Heart left ventricle (tissue), 16 donors: ENCODE measurements at places on chromosomes 7 and 10.

- DNase-seq = no peak
These were observed 175.9 kb downstream of the ZMYND11 start for GRCh38 chr10:310976-311639.

DNA sequence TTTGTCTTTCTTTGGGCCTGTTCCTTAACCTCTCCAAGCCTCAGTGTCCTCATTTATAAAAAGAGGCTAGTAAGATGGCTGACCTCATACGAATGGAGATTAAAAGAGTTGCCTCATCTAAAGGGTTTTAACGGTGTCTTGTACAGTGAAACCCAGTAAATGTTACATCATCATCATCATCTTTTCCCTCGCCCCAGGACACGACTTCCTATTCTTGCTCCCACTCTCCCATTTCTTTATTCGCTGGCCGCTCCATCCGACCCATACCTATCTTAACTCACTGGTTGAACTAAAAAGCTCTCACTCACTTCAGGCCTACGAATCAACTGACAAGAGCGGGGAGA, 554 bp downstream of the FRA10AC1 start:
- no peak for DNase-seq

GRCh38 chr10:52650873-52651272, 121.7 kb downstream of the MBL2 start:
- DNase-seq = no peak

DNA sequence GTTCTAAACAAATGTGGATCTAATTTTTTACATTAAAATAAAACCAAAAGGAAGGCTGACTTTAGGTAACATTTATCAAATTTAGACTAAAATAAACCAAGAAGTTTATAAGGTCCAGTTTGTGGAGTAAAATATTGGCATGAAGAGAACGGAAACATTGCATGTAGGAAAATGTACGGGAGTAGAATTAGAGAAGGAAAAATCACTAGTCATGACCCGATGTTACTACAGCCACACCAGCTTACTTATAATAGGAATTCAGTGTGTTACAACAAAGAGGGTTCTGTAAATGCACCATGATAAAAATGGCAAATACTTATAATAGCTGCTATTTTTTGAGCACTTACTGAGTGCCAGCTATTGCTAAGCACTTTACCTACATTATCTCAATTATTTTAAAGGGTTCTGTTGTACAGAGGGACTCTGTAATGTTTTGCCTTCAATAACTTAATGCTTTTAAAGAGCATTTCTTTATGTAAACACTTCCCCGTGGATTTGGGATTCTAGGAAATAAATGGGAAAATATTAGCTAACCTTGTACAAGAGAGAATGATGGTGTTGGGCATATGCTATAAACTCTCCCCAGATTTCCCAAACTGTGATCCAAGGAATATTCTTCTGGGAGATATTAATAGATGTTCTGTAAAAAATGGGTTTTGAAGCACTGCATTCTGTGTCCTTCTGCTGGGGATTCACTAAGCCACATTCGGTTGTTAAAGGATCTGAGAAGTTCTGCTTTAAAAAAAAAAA, 296.7 kb downstream of the BBS9 start:
- DNase-seq = no peak

DNA sequence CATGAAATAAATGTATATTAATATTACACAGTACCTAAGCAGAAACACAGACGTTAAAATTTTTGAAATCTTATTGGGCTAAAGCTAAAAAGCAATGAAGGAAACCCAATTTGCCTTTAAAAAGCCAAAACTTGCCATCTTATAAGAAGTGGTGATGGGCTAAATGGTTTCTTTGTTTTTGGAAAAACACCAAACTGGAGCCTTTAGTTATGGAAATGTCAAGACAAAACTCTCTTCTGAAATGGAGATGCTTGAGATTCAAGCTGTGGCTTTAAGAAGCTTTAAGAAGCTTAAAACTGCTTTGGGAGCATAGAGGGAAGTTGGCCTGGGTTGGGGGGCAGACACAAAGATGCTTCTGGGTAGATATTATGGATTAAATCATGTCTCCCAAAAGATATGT, 277.0 kb downstream of the GFRA1 start:
- no peak for DNase-seq

GRCh38 chr7:78164459-78164858, 365.9 kb downstream of the PHTF2 start:
- DNase-seq = no peak

- no peak for DNase-seq
These were observed 23.8 kb upstream of the GLCCI1 start for GRCh38 chr7:7944619-7945282.

DNA sequence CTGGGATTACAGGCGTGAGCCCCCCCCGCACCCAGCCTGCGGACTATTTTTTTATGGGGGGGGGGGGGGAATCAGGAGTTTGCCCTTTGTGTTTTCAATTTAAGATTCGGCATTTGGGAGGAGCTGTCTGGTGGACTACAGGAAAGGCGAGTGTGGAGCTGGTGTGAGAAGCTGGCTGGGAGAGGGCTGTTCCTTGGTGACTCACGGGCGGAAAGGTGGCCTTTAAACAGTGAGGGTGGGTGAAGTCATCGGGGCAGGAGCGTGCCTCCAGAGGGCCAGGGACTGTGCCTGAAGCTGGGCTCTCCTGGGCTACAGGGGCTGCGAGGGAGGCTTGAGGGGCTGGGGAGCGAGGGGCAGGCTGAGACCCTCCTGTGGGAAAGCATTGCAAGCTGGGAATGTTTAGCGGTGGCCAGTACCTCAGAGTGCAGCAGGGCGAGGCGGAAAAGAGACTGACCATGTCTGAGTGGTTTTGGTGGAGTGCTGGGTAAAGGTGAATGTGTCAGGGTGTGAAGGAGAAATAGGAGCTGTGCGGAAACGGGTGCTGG, 39.7 kb upstream of the ZNF32 start:
- DNase-seq = peak; percentile 16

GRCh38 chr7:42831718-42832522, 80.0 kb downstream of the C7orf25 start:
- peak; percentile 39 for DNase-seq

DNA sequence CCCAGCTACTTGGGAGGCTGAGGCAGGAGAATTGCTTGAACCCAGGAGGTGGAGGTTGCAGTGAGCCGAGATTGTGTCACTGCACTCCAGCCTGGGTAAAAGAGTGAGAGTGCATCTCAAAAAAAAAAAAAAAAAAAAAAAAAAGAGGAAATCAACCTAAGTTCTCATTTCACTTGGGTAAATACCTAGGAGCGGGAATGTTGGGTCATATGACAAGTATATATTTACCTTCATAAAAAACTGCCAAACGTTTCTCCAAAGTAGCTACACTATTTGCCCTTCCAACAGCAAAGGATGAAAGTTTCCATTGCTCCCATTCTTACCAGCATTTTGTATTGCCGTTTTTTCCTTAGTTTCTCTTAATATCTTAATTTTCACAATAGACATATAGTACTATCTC, 9.8 kb downstream of the P4HA1 start:
- no peak for DNase-seq

- no peak for DNase-seq
These were observed 22.2 kb downstream of the MRC1 start for GRCh38 chr10:17831341-17831740.

DNA sequence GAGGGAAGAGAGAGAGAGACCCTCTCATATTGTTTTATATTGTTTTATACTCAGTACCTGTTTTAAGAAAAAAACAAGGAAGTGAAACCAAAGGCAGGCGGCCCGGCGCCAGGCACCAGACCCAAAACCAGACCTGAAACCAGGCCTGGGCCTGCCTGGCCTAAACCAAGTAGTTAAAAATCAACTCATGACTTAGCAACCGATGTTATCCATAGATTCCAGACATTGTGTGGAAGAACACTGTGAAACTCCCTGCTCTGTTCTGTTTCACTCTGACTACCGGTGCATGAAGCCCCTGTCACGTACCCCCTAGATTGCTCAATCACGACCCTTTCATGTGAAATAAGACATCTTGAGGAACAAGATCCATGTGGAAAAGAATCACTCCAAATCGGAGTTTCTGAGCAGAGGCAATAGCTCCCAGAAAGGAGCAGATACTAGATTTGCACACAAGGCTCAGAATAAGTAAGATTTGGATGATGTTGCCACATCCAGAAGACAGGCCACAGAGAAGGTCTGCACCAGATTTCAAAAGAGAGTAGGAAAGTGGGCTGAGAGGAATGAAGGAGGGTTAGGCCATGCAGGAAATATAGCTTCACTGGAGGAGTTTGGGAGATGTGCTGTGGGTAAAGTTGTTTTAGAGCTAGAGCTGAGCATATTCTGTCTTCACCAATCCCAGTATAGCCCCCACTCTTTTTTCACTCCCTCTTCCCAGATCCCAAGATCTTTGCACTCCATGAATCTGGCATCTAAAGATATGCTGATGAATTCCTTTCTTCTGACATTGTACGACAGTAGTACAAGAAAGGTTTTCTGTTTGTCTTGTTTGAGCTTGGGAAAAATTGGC, 8.8 kb upstream of the ZNF248 start:
- no peak for DNase-seq

- no peak for DNase-seq
These were observed 519.6 kb downstream of the REEP3 start for GRCh38 chr10:64040781-64041180.
